Fibroblast of skin of left biceps (primary cell): ENCODE measurements at places on chromosomes 4 and X.

DNA sequence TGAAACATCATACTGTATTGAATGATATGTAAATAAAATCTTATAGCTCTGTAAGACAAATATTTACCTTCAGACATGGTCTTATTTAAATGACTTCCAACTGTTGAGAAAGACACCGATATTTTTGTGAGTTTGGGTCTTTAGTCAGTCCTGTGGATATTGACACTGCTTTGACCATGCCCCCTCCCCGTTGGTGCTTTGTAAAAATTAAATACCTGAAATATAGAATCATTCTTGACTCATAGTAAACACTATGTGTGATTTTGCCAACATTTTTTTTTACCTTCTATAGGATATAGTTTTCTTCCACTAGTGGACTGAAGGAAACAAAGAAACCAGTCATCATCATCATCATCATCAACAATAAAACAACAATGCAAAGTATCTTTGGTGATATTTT lies 114.3 kb upstream of the HS3ST1 start:
- no peak for DNase-seq

DNA sequence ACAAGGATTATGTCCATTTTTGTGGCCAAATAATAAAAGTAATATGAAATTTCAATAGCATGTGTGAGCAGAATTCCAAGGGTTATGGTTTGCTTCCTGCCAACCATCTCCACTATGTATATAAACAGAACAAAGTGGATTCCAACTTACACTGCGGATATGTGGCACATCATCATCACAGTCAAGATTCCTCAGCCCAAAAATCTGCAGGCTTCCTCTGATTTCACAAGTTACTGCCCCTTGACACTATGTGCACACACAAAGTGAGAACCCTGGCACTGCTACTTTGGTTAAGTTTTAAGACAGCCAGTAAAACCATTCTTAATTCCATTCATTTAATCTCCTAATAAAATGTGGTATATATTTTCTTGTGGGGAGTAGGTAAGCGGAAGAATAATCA lies 76.4 kb downstream of the LEF1 start:
- DNase-seq, result no peak

GRCh38 chr4:23021040-23021439 lies 328.3 kb downstream of the GBA3 start:
- no peak for DNase-seq

DNA sequence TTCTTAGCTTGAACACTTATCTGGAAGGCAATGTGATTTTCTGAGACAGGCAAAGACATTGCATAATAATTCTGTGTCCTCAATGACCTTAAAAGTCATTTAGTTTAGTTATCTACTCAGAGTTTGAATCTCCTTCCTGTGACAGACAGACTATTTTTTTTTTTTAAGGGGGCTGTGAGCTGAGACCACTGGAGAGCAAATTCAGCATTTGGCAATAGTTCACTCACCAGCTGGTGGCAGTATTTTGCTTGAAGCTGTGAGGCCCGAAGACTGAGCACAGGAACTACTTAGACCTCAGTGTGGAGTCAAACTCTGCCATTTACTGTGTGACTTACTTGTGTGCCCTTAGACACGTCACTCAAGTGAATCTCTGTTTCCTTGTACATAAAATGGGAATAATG lies 22.9 kb upstream of the CPE start:
- no peak for DNase-seq

- no peak for DNase-seq
These were observed 101.4 kb upstream of the NPY2R start for GRCh38 chr4:155107059-155107458.

DNA sequence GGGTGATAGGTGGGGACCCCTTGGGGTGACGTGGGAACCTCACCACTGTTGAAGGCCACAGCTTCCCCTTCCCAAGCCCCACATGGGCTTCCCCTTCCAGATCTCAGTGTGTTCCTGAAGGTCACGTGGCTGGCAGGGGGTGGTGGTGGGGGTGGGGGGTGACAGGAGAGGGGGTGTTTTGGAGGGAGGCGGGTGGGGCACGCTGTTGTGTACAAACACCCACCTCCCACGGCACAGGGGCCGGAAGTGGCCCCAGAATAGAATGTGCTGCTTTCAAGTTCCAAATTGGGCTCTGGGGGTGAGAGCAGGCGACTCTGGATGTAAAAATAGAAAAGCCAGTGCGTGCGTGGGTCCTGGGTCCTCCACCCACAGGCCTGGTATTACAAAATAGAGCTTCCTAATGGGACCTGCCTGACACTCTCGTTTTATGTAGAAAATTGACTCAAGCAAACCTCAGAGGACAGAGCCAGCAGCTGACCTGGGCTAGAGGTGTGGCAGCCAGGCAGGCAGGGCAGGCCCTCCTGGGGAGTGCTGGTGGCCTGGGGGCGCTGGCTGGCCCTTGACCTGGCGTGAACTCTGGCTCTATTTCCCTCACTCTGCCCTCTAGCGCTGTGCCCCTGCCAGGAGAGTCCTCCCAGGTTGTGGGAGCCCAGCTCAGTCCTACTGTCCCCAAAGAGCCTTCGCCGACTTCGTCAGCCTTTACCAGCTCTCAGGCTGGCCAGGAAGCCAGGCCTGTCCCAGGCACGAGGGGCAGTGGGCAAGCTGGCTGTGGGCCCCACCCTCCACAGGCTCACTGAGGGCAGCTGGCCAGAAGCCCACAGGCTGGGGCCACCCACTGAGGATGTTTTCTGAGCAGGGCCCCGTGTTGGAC lies 5.4 kb upstream of the SH3BP2 start:
- DNase-seq, result no peak

DNA sequence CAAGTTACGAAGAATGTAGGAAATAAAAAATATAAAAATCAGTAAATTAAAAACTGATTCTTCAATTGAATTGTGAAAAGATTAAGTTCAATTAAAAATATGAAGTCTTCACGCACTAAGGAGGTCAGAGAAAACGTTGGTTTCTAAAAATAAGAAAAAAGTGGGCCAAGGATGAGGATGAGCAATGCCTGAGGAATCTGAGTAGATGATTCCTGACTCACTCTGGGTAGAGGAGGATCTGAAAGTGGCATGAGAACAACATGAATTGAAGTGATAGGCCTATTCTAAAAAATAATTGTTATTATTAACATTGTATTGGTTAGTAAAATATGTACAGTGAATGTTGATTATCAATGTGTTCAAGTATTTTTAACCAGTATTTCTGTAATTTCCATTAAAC lies 444.2 kb downstream of the GRIA2 start:
- no peak for DNase-seq

DNA sequence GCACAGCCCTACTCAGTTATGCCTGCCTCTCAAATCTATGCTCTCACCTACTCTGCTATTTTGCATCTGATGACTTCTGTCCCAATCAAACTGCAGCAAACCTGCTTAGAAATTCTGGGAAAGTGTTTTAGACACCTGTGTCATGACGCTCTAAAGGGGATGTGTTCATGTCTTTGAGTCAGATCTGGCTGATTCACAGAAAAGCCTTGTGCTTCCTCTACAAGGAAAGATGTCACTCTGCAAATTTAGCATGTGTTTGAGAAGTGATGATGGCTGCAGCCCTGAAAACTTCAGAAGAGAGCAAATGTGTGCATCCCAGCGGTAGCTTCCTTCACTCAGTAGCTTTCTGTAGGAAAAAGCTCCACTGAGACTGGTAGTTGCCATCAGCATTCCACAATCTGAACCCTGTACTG lies 235.4 kb downstream of the MGST2 start:
- no peak for DNase-seq

- no peak for DNase-seq
These were observed 2.9 kb downstream of the ANOS1 start for GRCh38 chrX:8728932-8729535.

DNA sequence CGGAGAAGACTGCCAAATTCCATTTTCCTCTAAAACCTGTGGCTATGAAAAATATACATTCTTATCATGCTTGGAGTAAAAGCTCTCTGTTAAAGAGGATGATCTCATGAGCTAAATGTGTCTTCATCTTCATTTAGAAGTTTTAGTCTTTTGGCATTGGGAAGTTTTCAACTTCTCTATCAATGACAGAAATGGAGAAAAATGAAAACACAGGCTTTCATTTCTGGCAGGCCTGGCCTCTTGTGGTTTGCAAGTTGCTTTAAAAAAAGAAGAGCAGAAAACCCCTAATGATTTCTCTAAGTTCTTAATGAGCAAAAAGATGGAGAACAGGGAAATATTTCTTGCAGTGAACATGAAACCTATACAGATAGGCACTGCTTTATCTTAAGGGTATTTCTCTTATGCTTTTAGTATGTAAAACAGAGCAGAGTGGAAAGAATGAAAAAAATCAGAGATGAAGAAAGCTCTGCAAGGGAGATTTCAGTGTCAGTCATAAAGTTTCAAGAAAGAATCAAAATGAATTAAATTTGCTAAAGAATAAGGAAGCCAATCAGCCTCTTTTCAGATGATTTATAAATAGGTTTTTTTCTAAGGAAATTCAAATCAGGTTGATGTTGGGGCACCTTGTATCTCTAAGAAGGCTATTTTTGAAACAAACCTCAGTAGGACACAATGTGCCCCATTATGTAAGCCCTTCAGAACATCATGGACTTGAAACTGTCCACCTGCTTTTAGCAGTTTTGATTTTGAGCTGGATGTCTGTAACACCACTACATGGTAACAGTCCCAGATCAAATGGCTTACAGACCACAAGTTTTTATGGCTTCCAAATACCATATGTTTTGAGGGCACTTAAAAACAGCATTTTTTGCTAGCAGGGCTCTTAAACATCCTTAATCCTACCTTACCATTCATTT lies 225.0 kb downstream of the GRIA3 start:
- DNase-seq, result peak; percentile 72

DNA sequence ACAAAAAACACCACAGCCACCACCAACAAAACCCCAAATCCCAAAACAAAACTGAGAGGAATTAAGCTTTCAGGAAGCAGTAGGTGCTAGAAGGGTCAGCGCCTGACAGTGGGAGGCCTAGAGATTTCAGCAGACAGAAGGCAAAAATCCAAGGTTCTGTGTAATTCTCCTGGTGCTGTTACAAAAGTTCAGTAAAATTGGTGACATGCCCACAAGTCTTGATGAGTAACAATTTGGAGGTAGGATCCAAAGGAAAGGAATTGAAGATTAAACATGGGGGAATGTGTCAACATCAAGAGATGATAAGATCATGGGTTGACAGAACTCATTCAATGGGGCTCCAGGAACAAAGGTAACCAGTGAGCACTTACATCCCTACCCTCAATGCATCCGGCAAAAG lies 653.8 kb upstream of the CPEB2 start:
- DNase-seq, result no peak

GRCh38 chr4:152032722-152033131 lies 271.9 kb upstream of the GATB start:
- no peak for DNase-seq

- peak; percentile 26 for DNase-seq
These were observed 133.4 kb downstream of the TBC1D19 start for GRCh38 chr4:26717332-26717731.

DNA sequence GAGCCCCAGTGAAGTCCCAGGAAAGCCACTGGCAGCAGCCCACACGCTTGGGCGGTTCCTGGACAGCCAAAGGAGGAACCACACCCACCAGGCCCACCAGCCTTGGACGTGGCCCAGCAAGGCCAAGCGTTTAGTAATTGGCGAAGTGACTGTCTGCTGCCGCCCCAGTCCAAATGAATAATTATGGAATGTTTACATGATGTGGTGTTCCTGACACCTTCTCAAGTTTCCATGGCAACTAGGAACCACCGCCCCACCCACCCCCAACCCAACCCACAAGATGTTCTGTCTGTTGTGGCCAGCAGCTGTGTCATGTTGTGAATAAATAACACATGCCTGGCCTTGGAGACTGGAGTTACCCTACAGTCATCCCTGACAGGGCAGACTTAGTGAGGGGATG lies 22.3 kb downstream of the APLN start:
- DNase-seq, result no peak

DNA sequence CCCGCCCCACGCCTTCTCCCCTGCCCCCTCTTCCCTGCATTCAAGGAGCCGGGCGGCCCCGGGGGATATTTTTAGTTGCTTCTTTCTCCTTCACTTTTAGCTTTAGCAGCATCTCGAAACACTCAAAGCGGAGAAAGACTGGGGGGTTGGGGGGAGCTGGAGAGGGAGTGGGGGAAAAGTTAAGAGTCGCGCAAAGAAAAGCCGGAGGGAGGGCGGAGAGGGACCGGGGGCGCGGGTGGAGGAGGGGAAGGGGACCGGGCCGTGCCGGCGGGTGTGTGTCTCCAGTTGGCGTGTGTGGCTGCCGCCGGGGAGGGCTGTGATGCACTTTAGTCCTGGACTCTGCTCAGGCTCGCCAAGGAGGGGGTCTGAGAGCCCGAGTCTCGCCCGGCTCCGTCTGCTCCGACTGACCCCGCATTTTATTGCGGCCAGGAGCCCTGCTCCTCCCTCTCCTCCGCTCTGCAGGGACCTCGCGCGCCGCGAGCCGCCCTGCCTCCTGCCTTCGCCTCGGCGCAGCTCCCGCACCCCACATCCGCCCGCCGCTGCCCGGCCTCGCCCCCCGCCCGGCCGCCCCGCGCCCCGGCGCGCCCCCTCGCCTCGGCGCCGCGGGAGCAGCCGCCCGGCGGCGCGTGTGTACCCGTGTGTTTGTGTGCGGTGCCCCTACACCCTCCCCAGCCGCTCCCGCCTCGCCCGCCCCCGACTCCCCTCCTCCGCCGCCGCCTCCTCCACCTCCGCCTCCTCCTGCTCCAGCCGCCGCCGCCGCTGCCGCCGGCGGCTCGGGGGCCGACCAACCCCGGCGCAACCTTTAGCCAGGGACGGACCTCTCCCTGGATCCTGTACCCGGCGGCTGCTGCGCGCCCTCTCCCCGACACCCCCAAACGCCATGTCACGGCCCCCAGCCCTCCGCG lies 1.4 kb downstream of the ZNF827 start:
- peak; percentile 52 for DNase-seq

- no peak for DNase-seq
These were observed 14.8 kb upstream of the BOD1L1 start for GRCh38 chr4:13642170-13642950.

DNA sequence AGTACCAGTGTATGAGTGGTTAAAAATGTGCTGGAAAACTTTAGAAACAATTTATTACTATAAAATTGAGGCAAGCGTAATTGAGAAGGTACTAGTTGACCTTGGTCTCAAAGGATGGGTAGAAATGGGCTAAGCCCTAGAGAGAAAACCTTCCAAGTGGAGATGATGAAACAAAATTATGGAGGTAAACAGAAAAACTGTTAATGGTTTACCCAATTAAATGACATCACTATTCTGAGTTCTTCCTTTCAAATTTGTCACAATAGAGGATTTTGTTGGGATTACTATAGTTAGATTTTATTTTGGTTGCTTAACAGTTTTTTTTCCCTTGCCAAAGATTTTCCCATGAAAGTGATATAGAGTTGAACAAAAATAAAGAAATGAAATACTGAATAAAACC lies 1302.5 kb upstream of the TENM3 start:
- no peak for DNase-seq

GRCh38 chr4:126850286-126850685 lies 782.5 kb upstream of the INTU start:
- peak; percentile 98 for DNase-seq

- no peak for DNase-seq
These were observed 167.9 kb upstream of the GLRA2 start for GRCh38 chrX:14361435-14361834.
